ENCODE measurements at places on chromosomes 2 and 18.

GRCh38 chr2:105867587-105867986 lies 122.9 kb downstream of the NCK2 start:
- no peak overlapping the region for H3K4me3 ChIP-seq
- H3K36me3 ChIP-seq = no peaks in the 10 kb centered on the region
- H3K27ac ChIP-seq = no peak overlapping the region
- H3K4me1 ChIP-seq = no peaks in the 10 kb centered on the region

- peaks cover 7% of the 10 kb centered on the region for H3K4me1 ChIP-seq
- no peak overlapping the region for H3K4me3 ChIP-seq
Measured at GRCh38 chr2:215746887-215747615, 266.3 kb downstream of the MREG start.

- no peak for DNase-seq
- no peaks in the 10 kb centered on the region for H3K36me3 ChIP-seq
- no peaks in the 10 kb centered on the region for H3K4me1 ChIP-seq
Measured at GRCh38 chr2:195513119-195513518, 143.9 kb upstream of the SLC39A10 start.

- no peaks in the 10 kb centered on the region for H3K36me3 ChIP-seq
- no peak overlapping the region for H3K27ac ChIP-seq
- H3K27me3 ChIP-seq = no peaks in the 10 kb centered on the region
- DNase-seq = no peak
Measured at GRCh38 chr2:51986101-51986500, 954.2 kb upstream of the NRXN1 start.

DNA sequence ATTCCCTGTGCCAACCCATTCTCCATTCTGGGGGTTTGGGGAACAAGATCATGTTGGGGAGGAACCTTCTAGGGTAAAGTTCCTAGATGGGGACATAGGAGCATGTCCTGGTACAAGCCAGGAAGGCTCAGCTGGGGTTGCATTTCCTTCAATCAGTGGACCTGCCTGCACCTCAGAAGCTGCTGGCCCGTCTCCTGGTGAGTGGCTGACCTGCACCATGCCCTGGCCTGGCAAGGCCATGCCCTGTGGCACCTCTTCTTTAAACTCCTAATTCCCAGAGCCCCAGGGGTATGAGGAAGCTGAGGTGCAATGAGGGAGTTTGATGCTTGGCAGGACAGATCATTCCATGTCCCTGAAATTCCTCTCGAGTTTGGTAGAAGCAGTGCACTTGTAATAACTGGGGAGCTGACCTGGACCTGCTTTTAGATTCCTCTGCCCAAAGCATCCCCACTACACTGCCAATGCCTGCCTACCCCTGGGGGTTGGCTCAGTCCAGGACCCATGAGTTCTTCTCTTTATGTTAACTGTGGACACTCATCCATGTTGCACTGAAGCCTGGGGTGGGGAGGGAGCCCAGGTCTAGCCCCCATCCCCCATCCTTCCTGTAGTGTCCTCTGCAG lies 25.3 kb downstream of the MROH2A start:
- H3K27me3 ChIP-seq = no peaks in the 10 kb centered on the region
- no peaks in the 10 kb centered on the region for H3K36me3 ChIP-seq
- no peak overlapping the region for H3K27ac ChIP-seq
- H3K4me3 ChIP-seq = no peak overlapping the region
- no peak for DNase-seq

- peaks cover 6% of the 10 kb centered on the region for H3K4me1 ChIP-seq
- no peak overlapping the region for H3K4me3 ChIP-seq
- no peak overlapping the region for H3K27ac ChIP-seq
- no peaks in the 10 kb centered on the region for H3K36me3 ChIP-seq
- no peaks in the 10 kb centered on the region for H3K27me3 ChIP-seq
Measured at GRCh38 chr2:173153301-173153885, 77.7 kb downstream of the MAP3K20 start.

GRCh38 chr2:22734373-22735045 lies 650.5 kb upstream of the KLHL29 start:
- no peak overlapping the region for H3K4me3 ChIP-seq
- no peaks in the 10 kb centered on the region for H3K27me3 ChIP-seq
- no peaks in the 10 kb centered on the region for H3K36me3 ChIP-seq
- DNase-seq = no peak

- no peaks in the 10 kb centered on the region for H3K27me3 ChIP-seq
- no peak for DNase-seq
- H3K4me1 ChIP-seq = peaks cover 5% of the 10 kb centered on the region
- no peaks in the 10 kb centered on the region for H3K36me3 ChIP-seq
- H3K4me3 ChIP-seq = no peak overlapping the region
- no peak overlapping the region for H3K27ac ChIP-seq
Measured at GRCh38 chr18:6777509-6777908, 48.0 kb downstream of the ARHGAP28 start.

Measured in transverse colon (tissue), 4 donors.